ENCODE measurements at places on chromosomes 4 and X.

DNA sequence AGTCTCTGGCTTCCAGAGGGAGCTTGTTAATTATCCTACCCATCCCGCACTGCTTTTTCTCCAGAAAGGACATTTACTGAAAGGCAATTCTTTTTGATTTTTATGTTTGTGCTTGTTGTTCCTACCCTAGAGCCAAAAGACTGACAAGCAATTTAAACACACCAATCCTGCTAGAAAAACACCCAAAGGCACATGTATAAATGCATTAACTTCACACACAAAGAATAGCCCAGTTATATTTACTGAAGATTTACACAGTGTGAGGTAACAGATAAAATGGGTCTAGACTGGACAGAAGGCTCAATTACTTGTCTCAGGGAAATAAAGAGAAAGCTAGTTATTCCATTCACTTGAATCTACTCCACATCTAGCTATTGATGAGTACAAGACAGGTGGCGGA is 61.2 kb upstream of the NOCT start:
- DNase-seq: no peak

GRCh38 chr4:34037280-34037679 is 2207.0 kb downstream of the ARAP2 start:
- DNase-seq: no peak

DNA sequence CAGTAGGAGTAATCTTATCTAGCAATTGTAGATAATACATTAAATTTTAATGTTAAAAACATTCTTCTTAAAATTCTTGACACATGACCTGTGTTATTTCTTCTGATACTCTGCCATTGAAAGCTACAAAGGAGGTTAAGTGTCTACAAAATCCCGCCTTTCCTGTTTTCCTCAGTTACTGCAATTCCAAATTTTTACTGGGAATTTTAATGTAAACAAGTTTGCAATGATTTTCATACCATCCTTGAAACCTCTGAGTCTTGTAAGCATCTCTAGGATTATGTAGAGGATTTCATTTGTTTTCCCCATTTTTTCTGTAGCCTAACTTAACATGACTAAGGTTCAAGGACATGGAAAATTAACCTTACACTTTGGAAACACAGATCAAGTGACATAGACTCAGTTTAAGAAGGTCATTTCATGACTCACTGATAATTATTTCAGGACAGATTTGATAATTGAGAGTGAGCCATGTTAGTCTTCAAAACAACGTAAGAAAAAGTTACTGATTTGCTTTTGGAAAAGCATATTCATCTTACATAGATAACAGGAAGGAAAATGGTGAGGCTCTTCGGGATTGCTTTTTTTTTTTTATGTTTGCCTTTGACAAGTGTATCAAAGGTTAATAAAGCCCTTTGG is 39.6 kb upstream of the PDLIM5 start:
- peak; percentile 80 for DNase-seq

GRCh38 chrX:37875675-37876074 is 28.3 kb upstream of the DYNLT3 start:
- no peak for DNase-seq

GRCh38 chr4:87051121-87051713 is 116.4 kb downstream of the AFF1 start:
- DNase-seq: no peak

Measured in fibroblast of villous mesenchyme (primary cell).